ENCODE measurements at places on chromosomes 4 and X.

DNA sequence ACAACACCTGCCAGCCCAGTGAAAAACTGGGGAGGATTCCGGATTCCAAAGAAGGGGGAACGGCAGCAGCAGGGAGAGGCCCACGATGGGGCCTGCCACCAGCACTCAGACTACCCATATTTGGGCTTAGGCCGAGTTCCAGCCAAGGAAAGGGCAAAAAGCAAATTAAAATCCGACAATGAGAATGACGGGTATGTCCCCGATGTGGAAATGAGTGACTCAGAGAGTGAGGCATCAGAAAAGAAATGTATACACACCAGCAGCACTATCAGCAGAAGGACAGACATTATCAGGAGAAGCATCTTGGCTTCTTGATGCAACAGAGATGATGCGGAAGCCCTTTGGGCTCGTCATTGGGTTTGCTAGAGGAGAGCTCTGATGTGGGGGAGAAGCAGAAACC, 62.4 kb downstream of the JADE1 start:
- no peak for DNase-seq

DNA sequence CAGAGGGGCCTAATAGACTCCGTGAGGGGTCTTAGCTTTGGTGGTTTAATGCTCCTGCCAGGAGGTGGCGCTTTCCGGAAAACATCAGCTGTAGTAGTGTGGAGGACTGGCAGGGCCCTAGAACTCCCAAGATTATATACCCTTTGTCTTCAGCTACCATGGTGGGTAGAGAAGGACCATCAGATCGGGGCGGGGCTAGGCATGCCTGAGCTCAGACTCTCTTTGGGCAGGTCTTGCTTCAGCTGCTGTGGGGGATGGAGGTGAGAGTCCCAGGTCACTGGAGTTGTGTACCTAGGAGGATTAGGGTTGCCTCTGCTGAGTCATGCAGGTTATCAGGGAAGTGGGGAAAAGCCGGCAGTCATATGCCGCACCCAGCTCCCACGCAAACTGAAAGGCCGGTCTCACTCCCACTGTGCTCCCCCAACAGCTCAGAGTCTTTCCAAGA, 63.0 kb upstream of the AGA start:
- DNase-seq: no peak

- no peak for DNase-seq
Observed at GRCh38 chr4:33890841-33891240, 2353.5 kb downstream of the ARAP2 start.

DNA sequence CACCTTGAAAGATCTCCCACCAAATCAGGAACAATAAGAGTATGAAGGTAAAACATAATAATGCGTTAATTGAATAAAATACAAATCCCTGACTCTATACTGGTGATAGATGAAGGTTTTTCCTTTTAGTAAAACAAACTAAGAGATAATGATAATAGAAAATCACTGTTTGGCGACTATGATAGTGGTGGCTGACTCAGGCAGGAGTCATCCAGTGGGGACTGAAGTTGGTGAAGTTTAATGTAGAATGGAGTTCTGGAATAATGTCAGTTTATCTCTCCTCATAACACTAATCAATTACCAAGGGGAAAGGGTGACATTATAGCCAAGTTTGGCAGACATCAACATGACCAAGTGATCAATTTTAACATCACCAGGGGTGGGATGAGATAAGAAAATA, 21.3 kb downstream of the ABCG2 start:
- no peak for DNase-seq

DNA sequence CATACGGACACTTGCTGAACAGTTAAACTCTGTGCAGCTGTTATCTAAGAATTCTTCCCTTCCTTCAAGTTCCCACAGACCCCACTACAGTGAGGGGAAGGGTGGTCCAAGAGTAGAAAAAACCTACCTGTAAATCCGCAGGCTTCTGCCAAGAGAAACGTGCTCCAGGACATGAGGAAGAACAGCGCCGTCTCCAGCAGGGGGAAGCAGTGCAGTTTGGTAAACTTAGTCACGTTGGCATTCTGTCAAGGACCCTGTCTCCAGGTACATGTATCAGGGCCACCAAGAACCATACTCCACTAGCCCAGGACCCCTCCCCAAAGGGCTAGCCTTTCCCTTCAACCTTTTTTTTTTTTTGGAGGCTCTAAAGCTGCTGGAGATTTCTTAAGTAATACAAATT, 79.9 kb downstream of the CHST7 start:
- DNase-seq: no peak

DNA sequence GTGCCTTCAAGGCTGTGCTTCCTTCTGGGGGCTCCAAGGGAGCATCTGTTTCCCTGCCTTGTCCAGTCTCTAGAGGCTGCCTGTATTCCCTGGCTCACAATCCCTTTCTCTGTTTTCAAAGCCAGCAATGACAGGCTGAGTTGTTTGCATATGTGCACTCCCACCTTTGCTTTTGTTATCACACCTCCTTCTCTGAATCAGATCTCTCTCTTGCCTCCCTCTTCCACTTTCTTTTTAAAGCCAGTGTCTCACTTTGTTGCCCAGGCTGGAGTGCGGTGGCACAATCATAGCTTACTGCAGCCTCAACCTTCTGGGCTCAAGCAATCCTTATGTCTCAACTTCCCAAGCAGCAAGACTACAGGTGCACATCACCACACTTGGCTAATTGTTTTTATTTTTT, 37.1 kb upstream of the LEF1 start:
- no peak for DNase-seq

GRCh38 chr4:7252051-7252450, 59.7 kb downstream of the SORCS2 start:
- DNase-seq: no peak

DNA sequence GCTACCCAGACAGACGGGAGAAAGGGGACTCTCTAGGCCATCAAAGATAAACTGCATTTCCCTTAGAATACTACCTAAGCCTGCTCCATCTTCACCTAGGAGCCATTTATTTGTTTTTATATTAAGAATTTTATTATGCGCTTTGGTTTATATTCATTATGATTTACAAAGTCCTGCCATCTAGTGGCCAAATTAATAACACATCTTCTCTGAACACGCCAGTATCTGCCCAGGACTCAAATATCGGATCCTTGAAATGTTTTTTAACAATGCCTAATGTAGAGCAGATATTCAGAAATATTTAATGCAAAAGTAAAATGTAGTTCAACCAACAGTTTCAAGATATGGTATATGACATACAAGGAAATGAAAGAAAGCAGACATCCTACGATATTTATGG, 20.8 kb upstream of the PRPS2 start:
- DNase-seq: no peak

DNA sequence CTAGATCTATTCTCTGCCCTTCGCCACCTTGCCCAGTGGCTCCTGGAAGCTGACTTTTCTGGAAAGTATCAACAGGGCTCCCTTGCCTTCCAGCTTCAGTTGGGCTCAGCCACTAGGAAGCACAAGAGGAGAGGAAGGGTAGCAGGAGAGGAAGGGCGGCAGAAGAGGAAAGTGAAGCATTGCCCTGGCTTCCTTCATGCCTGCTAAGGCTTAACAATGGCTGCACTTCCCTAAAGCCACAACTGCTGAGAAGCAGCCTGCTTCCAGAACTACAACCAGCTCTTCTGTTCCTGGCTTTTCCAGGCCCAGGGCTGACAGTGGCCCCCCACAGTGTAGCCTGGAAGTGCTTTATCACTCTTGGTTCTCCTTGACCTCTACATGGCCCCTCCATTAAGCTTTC, 29.1 kb upstream of the PGM2 start:
- no peak for DNase-seq

GRCh38 chr4:125773931-125774330, 459.2 kb downstream of the FAT4 start:
- DNase-seq: no peak

DNA sequence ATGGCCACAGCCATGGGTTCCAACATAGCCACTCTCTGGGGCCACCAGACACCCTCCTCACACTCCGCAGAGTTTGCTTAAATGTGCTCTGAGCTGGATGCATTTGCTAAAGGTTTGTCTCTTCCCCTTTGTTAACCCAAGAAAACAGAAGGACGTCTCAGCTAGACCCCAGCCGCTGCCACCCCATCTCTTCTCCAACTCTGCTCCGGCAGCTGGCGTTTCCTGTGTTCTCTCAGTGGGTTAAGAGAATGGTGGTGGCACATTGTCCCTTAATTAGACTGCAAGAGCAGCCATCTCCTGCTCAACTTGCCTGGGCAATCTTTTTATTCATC, 43.7 kb upstream of the FAM9C start:
- no peak for DNase-seq

- DNase-seq: no peak
Observed at GRCh38 chr4:123922847-123923246, 526.3 kb downstream of the SPRY1 start.

- DNase-seq: no peak
Observed at GRCh38 chrX:105269386-105269785, 48.9 kb upstream of the TEX13A start.

DNA sequence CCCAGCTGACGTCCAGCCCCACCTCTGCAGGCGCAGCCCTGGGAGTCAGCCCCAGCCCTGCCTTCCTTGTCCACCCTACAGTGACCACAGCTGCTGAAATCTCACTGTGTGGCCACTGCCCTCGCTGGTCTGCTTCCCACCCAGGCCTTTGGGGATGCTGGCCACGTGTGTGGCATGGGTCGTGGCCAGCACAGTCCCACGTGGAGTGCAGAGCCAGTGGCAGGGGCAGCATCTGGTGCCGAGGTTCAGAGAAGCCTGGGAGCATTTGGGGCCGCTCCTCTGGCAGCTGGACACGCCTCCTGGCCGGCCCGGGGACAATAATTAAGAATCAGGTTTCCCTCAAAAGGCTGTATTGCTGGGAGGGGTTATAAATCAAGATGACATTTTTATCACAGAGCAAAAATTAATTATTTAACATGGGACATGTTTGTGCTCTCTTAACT, 92.1 kb downstream of the HMX1 start:
- no peak for DNase-seq

DNA sequence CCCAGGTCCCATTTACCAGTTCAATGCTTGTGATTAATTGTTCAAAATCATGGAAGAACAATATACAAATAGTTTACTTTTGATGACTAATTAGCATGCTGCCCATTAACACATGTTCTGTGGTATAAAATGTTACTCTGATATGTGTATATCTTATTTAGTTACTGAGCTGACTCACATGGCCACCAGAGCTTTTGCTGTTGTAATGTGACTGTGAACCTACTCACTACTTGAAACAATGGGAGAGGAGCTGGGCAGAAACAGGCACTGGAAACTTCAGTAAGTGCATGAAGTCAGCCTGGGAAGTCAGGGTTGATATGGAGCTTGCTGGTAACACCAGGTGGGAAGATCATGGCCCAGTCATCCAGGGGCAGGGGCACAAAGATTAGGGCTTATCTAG, 72.7 kb upstream of the MAD2L1 start:
- DNase-seq: no peak

DNA sequence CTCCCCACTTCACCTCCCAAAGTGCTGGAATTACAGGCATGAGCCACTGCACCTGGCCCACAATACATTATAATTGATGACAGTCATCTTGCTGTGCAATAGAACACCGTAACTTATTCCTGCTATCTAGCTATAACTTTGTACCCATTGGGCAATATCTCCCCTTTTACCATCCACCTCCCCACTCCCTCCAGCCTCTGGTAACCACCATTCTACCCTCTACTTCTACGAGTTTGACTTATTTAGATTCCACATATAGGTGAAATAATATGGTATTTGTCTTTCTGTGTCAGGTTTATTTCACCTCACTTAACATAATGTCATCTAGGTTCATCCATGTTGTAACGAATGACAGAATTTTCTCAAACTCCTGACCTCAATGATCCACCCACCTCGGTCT, 8.2 kb upstream of the TEX11 start:
- DNase-seq: no peak

- no peak for DNase-seq
Observed at GRCh38 chr4:7166237-7166636, 26.1 kb upstream of the SORCS2 start.

DNA sequence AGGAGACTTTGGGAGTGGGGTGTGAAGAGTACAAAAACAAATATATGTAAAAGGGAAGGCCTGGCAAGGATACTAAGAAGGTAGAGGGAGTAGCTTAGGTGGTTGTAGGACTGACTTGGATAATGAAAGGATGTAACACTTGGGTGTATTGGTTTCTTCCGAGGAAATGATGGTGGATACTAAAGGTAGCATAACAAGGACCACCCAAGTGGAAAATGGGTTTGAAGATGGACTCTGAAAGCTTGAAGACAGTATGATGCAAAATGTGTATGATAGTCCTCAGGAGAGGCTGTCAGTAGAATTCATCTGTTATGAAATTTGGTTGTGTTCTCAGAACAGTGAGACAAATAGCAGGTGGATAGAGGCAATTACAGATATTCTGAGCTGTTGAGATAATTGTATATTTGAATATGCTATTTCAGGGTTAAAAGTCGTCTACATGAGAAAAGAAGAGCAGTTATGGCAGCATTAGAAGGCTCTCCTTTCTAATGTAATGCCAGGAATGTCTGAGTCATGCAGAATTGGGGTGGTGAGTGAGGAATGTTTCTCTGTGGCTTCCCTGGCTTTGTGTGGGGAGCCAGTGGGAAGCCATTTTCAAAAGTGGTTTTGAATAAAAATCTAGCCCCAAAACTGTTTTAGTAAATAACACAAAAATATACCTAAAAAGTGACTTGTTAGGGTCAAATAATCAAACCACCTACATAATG, 75.6 kb downstream of the FHIP1A start:
- peak; percentile 84 for DNase-seq

GRCh38 chr4:151310124-151310728, 15.2 kb downstream of the SH3D19 start:
- DNase-seq: no peak

DNA sequence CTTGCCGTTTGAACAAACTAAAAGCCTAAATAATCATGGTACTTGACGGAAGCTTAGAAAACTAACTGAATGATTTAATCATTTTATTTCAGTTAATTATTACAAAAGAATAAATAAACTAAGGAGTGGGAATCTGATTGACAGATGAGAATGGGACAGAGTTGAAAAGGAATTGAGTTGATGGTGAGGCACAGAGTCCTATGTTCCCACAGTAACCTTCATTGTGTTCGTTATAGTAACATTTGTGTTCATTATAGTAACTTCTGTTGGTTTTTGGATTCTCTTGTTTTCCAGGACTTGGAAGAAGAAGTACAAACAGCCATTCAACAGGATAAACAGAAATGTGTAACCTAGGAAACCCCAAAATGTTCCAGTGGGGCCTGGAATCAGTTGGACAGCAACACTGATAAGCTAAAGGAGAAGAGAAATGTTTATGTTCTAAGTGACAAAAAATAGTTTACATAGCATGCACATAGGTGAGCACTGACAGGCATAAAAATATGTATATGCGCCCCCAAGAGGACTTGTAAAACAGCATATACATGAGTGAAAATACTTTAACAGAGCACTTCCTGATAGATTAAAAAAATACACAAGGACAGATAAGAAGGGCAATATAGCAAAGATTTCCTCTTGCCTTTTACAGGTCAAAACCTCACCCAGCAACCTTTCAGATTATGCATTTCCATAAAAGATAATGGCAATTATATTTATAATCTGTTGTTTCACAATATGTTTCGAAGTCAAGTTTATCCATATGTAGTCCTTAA, 218.6 kb upstream of the HTR2C start:
- DNase-seq: no peak

DNA sequence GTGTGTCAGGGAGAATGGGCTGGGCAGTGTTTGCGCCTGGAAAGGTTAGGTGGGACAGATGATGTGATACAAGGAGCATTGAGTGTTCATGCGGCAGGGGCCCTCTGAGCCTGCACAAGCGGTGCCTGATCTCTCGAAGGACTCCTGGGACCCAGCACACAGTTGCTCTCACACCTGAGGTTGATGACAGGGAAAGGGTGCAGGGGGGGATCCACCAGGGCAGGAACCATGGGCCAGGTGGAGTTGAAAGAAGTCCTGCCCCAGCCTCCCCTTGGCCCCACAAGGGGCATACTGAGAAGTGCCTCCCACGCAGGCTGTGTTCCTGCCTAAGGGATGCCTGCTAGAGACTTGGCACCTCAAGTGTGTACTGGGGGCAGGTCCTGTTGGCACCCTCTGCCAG, 33.1 kb downstream of the TKTL1 start:
- DNase-seq: no peak

Measured in stromal cell of bone marrow (primary cell).